CD4-positive, alpha-beta T cell treated with Interleukin-17A for 1 hour (primary cell): ENCODE measurements at places on chromosomes 6 and 20.

DNA sequence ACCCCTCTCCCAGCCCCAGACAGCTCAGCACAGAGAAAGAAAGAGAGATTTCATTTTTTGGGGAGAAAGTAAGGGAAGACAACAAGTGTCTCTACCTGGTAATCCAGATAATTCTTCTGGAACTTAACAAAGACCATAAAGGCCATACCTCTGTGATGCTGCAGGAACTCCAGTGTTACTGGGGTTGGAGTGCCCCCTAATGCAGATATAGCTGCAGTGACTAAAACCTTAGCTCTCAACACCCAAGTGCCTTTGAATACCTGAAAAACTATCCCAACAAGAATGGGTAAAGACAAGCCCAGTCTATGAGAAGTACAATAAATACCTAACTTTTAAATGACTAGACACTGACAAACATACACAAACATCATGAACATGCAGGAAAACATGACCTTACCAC, 365.3 kb upstream of the PTCHD4 start:
- no peak for DNase-seq

DNA sequence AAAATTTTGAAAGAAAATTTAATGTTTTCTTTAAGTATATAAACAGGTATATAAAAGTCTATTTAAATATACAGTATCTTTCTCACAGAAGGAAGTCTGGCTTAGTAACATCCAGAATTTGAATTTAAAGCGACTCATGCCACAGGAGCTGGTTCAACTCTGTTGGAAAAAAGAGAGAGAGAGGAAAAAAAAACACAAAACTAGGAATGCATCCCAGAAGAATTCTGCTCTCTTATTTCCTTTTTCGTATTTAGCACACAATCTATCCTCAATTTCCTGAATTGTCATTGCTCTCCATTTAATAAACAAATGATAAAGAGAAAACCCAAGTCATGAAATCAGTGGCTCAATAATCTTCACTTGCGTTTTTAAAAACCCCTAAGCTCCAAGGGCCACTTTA, 107.5 kb upstream of the SCAF8 start:
- DNase-seq, result no peak

DNA sequence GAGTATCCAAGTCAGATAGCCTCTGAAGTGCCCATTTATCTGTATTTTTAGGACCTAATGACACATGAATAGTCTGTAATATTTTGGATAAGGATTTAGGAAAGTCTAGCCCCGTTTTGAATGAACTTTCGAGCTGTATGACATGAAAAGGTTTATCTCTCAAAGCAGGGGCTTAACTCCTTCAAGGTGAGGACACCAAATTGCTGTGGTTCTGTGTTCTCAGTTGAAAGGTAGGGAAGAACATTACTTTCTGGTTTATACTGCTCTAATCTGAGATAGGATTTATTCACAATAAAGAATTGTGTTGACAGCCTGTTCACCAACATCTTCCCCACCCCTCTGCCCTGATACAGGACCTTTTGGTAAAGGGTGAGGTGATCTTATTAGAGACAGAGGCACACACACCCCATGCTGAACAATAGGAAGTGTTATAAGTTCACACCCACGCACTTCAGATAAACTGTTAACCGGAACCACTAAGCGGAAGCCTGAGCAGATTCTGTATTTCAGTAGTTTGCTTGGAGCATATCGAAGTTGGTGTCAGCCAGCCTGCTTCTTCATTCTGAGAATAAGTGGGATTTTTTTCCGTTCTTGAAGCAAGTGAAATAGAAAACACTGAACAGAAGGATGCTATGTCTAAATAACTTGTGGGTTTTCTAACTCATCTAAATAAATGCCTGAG, 223.3 kb downstream of the TMEM242 start:
- peak; percentile 73 for DNase-seq

GRCh38 chr6:40274058-40274457, 313.1 kb downstream of the LRFN2 start:
- DNase-seq, result no peak

GRCh38 chr6:135703007-135703406, 148.5 kb upstream of the PDE7B start:
- no peak for DNase-seq

- no peak for DNase-seq
Measured at GRCh38 chr6:10554826-10555225, 33.7 kb downstream of the GCNT2 start.

DNA sequence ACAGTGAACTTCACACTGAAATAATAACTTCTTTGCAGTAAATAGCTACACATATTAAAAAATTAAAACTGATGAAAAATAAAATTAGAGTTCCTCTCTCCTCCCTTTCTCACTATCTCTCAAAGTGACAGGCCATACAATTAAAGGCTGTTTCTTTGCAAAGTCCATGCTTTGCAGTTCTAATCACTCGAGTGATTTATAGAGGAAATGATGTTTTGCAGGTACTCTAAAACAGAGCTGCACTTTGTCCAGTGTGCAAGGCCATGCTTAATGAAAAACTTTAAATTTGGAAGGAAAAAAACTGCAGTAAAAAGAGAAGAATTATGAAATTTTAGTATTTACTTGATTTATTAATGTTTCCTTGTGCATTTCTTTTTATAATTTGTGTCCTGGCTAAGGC, 112.5 kb downstream of the GMDS start:
- no peak for DNase-seq

GRCh38 chr20:38255393-38255792, 5.1 kb downstream of the KIAA1755 start:
- DNase-seq, result no peak

DNA sequence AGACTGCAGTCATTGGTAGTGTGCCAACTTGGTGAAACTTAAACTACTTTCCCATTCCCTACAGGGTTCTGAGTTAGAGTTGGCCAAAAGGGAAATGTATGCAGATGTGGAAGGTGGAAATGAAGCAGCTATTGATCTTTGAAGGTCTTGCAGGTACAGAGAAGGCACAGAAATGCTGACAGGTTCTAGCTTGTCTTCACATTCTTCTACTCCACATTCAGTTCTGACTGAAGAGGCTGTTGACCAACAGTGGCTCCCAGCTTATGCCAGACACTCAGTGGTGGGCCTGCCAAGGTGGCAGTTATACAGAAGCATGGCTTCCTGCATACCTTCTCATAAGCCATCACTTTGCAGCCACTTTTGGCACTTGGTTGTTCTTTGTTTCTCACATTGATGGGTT, 423.9 kb downstream of the CDC5L start:
- DNase-seq, result no peak

DNA sequence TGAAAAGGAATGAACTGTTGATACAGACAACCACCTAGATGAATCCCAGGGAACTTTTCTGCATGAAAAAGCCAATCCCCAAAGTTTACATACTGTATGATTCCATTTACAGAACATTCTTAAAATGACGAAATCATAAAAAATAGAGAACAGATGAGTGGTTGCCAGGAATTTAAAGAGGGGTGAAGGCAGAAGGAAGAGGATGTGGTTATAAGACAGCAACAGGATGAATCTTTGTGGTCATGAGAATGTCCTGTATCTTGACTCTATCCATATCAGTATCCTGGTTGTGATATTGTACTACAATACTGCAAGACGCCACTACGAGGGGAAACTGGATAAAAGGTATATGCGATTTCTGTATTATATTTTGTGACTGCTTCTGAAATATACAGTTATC, 70.1 kb upstream of the EMILIN3 start:
- no peak for DNase-seq

DNA sequence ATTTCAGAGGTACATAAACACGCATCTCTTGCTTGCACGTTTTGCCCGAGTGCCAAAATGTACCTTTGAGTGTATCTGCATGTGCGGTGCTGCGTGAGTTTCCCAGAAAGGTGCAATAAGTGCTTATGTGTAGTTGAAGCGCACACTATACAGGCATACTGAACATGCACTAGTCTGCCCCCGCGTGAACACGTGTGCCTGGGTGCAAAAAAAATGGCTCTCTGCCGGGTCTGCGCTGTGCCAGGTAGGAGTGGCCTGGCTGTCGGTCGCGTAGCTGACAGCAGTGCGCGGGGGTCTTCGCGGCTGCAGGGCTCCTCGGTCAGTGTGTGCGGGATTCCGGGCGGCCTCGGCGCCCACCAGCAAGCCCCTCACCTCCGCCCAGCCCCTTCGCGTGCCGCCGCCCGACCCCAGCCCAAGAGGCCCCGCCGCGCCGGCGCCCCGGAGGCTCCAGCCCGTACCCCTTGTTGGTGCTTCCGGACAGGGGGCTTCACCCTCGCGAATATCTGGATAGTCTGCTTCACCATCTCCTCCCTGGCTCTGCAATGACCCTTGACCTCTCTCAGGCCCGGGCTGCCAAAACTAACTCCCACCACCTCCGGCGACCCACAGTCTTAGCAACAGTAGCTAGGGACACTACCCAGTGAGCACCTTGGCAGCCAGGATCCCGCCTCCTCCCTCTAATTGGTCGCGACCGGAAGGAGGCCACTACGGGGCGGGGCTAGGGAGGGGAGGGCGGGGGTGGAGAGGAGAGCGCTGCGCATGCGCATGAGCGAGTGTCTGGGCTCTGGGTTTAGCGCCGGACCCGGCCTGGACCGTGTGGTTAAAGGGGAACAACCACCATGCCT, at the start of gene KIF6:
TSS of gene KIF6 (minus strand) at position 622 of the 845 bp plus-strand sequence. CDS start at position 524, 98 bp downstream.
- DNase-seq, result peak; percentile 84
